ENCODE measurements at places on chromosomes 5 and 9. TPM values are rescaled to one million over a fixed set of nuclear protein-coding genes. Genes with fewer than 3 reads are reported as not detected.

- H3K4me3 ChIP-seq: no peak overlapping the region
- peaks cover 8% of the 10 kb centered on the region for H3K4me1 ChIP-seq
- no peak for DNase-seq
- no peak overlapping the region for H3K27ac ChIP-seq
- H3K36me3 ChIP-seq: no peaks in the 10 kb centered on the region
- H3K27me3 ChIP-seq: peaks cover 32% of the 10 kb centered on the region
These were observed 92.6 kb downstream of the TMEM174 start for GRCh38 chr5:73265641-73266040.

- no peak overlapping the region for H3K27ac ChIP-seq
- H3K4me1 ChIP-seq: peaks cover 8% of the 10 kb centered on the region
- H3K4me3 ChIP-seq: no peak overlapping the region
- no peaks in the 10 kb centered on the region for H3K27me3 ChIP-seq
- H3K36me3 ChIP-seq: no peaks in the 10 kb centered on the region
- no peak for DNase-seq
These were observed 456.3 kb downstream of the HINT1 start for GRCh38 chr5:130708754-130709153.

DNA sequence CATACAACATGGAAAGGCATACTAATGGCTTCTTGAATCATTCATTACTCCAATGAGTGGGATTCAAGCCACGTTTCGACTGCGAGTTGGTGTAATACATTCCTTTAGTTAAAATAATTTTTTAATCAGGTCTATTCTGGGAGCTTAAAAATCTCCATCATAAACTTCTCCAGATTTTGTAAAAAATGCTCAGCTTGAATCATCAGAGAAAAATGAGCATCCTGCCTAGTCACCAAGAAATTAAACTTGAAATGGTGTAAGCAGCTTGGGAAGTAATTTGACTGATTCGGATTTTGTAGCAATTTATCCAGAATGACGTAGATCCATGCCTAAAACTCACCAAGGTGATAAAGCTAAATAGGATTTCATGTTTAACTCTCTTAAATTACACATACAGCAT, 165.7 kb downstream of the SLCO4C1 start:
- no peak for DNase-seq
- no peaks in the 10 kb centered on the region for H3K27me3 ChIP-seq
- no peak overlapping the region for H3K4me3 ChIP-seq
- H3K27ac ChIP-seq: no peak overlapping the region

Gene ABO
- 3.7 TPM for total RNA-seq

DNA sequence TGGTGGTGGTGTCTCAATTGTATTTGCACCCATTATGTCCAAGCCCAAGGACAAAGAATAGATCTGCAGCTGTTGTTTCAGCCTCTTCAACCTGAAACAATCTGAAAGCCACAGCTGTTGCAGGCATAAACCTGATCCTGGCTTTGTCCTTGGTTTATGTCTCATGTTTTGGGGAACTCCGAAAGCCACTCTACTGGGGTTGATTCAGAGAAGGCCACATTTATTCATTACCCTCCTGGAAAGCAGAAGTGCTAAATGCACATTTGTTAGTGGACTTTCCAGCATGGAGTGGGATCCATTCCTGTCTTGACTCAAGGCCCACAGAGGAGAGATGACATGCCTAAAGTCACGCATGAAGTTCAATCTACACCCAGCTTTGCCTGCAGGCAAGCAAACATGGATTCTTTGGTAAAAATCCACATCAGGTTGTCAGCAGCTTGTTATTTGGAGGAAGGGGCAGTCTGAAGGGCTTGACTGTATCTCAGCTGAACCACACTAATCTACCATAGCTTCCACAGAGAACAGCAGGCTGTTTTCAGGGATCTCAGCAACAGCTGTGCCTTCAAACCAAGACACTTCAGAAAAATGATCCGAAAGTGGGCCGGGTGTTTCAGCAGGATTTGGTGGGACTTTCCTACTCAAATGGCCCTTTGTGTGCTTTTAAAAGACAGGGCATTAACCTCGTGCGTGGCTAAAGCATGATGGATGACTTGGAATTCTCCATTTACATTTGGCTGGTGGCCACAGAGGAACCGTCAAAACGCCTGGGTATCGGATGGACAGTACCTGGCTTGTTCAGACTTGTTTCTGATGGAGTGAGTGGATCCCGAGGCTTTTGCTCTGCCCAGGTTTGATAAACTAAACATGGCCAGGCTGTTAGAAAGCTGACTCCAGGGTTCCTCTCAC, 36.2 kb upstream of the ADAM19 start:
- H3K36me3 ChIP-seq: peaks cover 4% of the 10 kb centered on the region
- H3K27ac ChIP-seq: no peak overlapping the region
- H3K4me1 ChIP-seq: peaks cover 19% of the 10 kb centered on the region
- no peak overlapping the region for H3K4me3 ChIP-seq
- H3K27me3 ChIP-seq: no peaks in the 10 kb centered on the region
- DNase-seq: no peak
